Urothelium cell line (cell line): ENCODE measurements at places on chromosomes 2 and 18.

DNA sequence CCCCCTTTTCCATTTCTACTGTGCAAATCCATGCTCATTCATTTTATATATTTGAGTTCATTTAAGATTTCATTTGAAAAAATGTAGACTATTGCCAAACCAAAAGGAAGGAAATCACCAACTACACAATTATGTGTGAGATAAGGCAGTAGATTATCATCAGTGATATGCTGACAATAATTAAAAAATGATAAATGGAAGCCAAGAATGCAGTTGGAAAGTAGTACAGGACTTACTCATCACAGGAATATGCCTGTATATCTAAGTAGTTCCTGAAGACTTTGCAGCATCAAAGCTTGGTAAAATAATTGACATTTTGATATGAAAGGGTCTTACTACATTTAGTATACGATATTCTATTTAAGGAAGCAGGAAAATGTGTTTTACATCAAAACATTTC, 166.1 kb upstream of the OTX1 start:
- DNase-seq = no peak

GRCh38 chr2:95345081-95345562, 48.0 kb downstream of the KCNIP3 start:
- DNase-seq = no peak

DNA sequence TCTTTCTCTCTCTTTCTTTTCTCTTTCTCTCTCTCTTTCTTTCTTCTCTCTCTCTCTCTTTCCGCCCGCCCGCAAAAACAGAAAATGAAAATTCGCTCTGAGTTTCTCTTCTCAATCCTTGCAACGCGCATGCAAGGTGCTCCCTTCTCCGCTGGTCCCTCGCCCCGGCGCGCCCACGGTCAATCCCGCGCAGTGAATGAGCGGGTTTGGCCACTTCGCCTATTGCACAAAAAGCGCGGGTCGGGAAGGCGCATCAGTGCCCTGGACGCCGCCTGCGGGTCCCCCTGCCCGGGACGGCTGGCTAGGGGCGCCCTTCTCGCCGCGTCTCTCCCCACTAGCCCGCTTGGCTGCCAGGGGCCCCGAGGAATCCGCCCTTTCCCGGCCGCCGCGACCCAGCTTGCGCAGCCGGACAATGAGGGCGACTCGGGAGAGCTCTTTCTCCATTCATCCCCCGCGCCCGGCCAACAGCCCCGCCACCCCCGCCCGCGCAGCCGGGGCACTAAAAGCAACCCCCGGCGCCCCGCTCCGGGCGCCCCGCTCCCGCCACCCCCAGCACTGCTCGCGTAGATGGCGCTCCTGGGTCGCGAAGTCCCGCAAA, 706 bp downstream of the LAMA1 start:
- DNase-seq = peak; percentile 41

GRCh38 chr18:32040936-32041335, 22.3 kb downstream of the RNF125 start:
- DNase-seq = no peak

GRCh38 chr2:186862869-186863709, 14.1 kb upstream of the ZSWIM2 start:
- DNase-seq = peak; percentile 15

DNA sequence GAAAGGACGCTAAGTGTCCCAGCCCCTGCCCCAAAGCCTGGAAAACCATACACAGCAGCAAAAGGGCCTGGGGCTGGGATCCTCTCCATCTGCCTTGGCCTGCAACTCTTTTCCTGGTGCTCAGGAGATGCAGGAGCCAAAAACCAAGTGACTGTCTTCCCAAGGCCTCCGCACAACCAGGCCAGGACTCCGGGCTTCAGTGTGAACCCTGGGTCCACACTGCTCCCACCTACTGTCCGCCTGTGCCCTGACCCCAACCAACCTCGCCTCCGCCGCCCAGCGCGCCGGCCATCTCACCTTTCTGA, 1.1 kb downstream of the FEV start:
- no peak for DNase-seq

- DNase-seq = no peak
Observed at GRCh38 chr18:2180586-2180985, 390.7 kb downstream of the METTL4 start.
